ENCODE measurements at places on chromosomes 7 and 10. TPM values are rescaled to one million over a fixed set of nuclear protein-coding genes. Genes with fewer than 3 reads are reported as not detected.

The TCAF2 gene
- 27.5 TPM for total RNA-seq

The GFRA1 gene
- not detected for total RNA-seq

The SBDS gene
- 88.7 TPM for total RNA-seq

The CFAP70 gene
- total RNA-seq: 0.72 TPM

The OR6V1 gene
- total RNA-seq: not detected

The BTBD16 gene
- not detected for total RNA-seq

The ERCC6 gene
- 19.2 TPM for total RNA-seq

The NACAD gene
- 0.92 TPM for total RNA-seq

The AEBP1 gene
- 14.0 TPM for total RNA-seq

The NUDT13 gene
- 1.3 TPM for total RNA-seq

The OR6B1 gene
- total RNA-seq: not detected

The PAX4 gene
- not detected for total RNA-seq

The MCM10 gene
- total RNA-seq: 90.8 TPM

The SPDYE5 gene
- total RNA-seq: not detected

The GRID2IP gene
- total RNA-seq: 0.50 TPM

The BUD31 gene
- 180 TPM for total RNA-seq

The VWA2 gene
- not detected for total RNA-seq

The AMPH gene
- not detected for total RNA-seq

The ZNF804B gene
- total RNA-seq: not detected
